ENCODE measurements at places on chromosomes 4 and X.

- peak; percentile 20 for DNase-seq
Measured at GRCh38 chrX:71859637-71860036, 51.0 kb upstream of the NHSL2 start.

DNA sequence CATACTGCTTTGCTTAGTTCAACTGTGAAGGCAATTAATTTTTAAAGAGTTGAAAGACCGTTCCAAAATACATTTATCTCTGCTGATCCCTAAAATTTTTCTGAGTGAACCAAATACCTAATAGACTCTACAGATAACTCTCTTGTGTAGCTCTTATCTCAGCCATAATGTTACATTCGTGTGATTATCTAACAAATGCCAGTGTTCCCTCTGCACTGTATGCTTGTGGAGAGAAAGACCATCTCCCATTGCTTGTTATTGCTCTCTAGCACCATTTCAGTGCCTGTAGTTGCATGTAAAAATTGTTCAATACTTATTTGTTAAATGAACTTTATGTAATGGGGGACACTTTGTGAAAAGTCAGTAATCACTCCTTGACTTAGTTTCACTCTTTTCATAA is 81.3 kb upstream of the ATOH1 start:
- no peak for DNase-seq

DNA sequence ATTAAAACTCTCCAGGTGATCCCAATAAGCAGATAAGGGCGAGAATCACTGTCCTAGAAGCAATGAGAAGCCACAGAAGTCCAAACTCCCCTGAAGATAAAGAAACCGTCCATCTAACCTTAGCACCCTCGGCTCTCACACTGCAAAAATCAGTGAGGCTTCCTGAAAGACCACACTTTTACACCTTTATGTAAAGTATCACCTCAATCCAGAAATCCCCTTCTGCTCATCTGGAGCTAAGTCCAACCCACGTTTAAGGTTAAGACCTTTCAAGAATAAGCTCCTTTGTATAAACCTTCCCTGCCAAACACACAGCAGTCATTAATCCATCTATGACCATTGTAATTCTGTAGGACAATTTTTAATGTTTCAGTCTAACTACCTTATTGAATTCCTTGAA is 41.7 kb downstream of the LIN54 start:
- no peak for DNase-seq

GRCh38 chr4:34766935-34767334 is 1477.4 kb downstream of the ARAP2 start:
- DNase-seq = no peak

GRCh38 chr4:127446427-127446885 is 186.3 kb upstream of the INTU start:
- peak; percentile 10 for DNase-seq

DNA sequence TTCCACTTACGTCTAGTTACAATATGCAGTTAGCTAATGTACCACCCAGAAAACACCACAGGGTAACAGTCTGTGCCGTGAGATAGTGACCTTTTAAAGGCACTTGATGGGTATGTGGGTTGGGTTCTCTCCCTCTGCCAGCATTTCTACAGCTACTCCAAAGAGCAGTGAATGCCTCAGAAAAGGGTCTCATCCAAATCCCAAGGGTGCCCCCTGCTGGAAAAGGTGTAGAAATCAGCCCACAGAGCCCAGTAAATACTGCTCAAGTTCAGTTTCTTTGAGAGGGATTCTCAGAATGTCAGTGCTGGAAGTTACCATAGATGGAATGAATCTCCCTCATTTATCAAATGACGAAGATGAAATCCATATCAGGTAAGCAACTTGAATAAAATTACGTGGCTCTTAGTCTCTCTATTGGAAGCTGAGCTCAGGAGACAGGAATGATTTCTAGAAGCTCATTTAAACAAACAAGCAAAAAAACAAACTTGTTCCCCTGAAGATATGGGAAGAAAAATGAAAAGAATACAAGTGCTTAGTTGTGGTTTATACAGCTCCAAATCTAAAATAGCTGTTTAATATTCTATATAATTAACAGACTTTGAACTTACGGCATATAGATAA is 9.5 kb downstream of the RNF175 start:
- peak; percentile 68 for DNase-seq

- DNase-seq = peak; percentile 77
Measured at GRCh38 chr4:102620697-102621497, 119.7 kb downstream of the NFKB1 start.

GRCh38 chrX:53682885-53683555 is 3.5 kb downstream of the HUWE1 start:
- DNase-seq = peak; percentile 27

DNA sequence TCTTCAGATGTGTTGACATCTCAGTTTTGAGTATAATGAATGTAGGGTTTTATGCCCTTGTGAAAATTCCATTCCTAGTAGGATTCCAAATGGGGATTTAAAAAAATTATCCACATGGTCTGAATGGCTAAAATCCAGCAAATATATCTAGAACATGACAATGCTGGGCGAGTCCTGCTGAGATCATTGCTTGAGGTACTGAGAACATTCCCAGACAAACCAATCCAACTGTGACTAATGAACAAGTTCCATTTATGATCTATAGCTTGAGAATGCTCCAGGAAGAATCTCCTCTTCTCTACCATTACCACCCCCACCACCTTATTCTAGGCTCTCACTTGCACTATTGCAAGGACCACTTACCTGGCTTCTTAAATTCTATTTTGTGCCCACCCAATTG is 77.2 kb upstream of the IL1RAPL2 start:
- DNase-seq = no peak

GRCh38 chrX:11427453-11428071 is 134.3 kb downstream of the AMELX start:
- peak; percentile 39 for DNase-seq

GRCh38 chr4:73221734-73222133 is 36.9 kb downstream of the ANKRD17 start:
- no peak for DNase-seq

GRCh38 chr4:26726655-26727387 is 133.8 kb upstream of the STIM2 start:
- DNase-seq = no peak

DNA sequence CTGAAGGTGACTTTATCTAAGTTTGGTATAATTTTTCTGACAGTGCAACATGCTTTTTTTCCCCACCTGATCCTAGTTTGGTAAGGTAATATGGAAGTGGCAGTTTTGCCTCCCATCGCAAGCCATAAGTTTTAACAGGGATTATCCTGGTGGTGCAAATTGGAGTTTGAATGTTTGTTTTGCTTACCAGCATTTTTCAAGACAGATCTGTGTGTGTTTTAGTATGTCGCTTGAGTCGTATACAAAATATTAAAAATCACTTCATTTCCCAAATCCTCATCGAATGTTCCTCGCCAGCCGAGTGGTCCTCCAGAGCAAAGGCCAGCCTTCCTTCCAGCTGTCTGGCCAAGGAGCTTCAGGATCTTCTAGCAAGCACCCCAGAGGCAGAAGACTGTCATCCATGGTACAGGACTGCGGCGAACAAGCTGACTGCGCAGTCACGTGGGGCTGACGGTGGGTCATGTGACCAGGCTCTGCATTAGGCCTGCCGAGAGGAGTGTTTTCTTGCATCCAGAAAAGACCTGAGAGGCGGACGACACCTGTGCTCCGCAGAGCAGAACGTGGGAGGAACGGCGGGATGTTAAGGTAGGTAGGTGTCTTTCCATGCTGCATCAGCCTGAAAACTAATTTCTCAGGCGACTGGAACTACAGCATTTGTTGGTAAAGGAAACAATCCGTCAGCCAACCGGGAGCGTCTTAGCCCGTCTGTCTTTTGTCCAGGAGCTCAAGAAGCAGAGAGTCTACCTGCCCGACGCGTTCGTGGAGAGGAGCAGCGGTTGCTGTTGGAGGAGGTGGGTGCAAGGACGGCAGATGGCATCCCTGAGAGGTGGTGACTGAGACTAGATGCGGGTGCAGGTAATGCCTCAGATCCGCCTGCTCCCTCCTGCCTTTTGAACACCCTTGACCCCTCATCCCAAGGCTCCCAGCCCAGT is at the start of gene GPRASP3:
Gene GPRASP3, plus strand, starts transcription at position 507 of the 932 bp plus-strand sequence. CDS start 28,253 bp downstream, outside the sequence.
- DNase-seq = peak; percentile 78

DNA sequence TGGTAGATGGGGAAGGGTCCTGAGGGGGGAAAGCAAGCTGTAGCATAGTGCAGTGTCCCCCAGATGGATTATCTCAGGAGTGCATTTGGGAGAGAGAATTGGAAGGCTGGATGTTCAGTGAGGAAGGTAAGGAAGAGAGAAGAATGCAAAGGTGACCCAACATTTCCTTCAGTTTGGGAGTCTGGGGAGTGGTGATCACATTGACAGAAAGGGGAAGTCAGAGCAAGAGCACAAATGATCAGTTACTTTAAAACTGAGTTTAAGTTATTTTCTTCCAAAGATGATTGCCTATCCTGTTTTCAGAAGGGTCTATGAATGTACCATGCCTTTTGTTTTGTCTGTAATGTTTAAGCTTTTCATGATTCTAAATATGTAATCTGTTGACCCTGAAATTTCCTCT is 47.6 kb downstream of the ARHGAP10 start:
- no peak for DNase-seq

DNA sequence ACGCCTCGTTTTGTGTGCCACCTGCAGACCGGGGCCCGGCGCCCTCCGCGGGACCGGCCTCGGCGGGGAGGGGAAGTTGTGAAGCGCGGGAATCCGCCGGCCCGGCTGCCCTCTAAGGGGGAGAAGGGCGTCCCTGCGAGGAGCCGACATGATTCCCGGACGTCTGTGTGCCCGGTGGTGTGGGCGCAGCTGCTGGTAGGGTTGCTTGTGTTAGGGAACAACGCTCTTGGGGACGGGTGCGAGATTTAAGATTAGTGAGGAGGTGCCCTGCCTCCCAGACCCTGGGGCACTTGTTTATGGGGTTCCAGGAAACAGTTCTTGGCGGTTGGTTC is 627 bp downstream of the CDKN2AIP start:
- peak; percentile 63 for DNase-seq

DNA sequence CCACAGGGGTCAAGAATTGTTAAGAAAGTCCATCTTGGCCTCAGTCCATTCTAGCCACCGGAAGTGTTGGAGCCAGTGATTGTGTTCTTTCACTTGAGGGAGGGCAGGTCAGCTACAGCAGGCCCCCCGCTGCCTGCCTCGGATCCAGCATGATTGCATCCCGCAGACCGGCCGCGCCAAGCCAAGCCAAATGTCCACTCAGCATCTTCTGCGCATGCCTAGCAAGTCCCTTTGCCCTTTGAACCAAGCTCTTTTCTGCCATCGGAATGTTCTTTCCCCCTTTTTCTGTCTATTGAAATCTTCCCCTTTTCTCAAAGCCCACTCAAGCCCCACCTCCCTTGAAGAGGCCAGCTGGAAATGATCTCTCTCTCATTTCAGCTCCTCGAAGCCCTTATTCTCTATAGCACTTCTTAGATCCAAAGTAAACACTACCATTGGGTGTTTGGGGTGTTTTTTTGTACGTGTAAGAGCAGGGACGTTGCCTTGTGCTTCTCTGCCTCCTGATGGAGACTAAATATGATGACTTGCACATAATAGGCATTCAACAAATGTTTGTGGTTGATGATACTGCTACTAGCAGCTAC is 147.8 kb upstream of the BCOR start:
- peak; percentile 18 for DNase-seq

GRCh38 chr4:77821775-77822174 is 2.6 kb upstream of the CNOT6L start:
- DNase-seq = no peak

DNA sequence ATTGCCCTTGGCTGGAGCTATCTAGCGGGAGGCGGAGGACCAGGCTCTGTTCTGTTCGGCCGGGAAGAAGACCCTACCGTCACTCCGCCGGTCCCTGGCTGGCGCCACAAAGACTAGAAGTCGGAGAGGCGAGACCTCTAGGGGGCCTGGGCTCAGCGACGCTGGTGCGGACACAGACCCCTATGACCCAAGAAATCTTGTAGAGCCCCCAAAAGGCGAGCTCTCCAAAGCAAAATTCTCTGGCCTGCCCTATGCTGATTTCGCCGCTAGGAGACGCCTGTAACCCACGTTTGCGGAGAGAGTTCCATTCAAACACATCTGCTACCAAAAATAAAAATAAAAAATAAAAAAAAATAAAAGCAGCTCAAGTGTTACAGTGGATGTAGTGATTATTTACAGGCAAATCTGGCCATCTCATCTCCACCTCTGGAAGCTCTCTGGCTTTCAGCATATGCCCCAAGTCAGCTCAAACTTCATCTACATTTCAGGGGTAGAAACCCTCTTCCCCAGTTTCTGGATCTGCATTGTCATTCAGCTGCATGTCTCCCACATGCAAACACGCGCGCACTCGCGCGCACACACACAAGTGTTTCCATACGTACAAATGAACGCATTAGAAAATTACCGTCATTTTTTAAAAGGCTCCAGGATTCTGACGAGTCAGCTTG is 2.4 kb upstream of the PCDH10 start:
- DNase-seq = peak; percentile 68

GRCh38 chrX:41090568-41091238 is 5.5 kb downstream of the USP9X start:
- peak; percentile 6 for DNase-seq

- no peak for DNase-seq
Measured at GRCh38 chr4:156628858-156629257, 342.7 kb downstream of the PDGFC start.

- no peak for DNase-seq
Measured at GRCh38 chr4:69589884-69590283, 49.6 kb downstream of the UGT2A2 start.

- no peak for DNase-seq
Measured at GRCh38 chr4:88998001-88998400, 59.0 kb downstream of the FAM13A start.

DNA sequence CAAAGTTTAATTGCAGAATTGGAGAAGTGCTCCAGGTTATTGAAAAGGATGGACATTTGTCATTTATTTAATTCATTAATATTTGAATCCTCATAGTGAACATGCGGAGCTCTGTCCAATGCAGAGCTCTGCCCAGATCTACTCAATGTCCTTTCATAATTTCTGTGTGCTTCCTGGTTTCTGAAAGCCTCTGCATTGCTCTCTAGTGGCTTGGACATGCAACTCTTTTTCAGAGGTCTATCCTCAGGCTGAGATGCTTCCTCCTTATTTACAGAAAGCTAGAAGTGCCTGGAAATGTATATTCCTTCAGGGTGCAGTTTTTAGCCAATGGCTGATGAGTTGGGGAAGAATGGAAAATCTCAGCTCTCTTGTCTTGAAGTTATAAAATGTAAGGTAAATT is 786.1 kb upstream of the AADAT start:
- DNase-seq = no peak

GRCh38 chr4:168321006-168321405 is 2.5 kb upstream of the DDX60 start:
- DNase-seq = no peak

DNA sequence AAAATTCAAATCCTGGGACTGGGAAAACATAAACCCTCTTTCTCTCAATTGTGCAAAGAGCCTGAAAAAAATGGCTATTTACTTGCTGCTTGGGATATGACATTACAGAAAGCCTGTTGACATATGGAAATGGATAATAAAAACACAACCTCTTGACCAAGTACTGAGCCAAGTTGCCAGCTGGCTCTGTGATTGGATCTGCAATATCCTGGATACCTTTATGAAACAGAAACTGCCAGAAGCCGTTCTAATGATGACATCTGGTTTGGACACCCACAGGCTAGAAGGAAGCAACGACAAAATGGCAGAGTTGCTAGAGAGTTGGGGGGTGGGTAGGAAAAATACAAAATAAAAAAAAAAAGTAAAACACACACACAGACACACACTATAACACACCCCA is 481.4 kb downstream of the FAT4 start:
- no peak for DNase-seq

GRCh38 chr4:74934016-74934831 is 1.3 kb downstream of the PARM1 start:
- DNase-seq = peak; percentile 41
